ENCODE measurements at places on chromosomes 2 and 18.

DNA sequence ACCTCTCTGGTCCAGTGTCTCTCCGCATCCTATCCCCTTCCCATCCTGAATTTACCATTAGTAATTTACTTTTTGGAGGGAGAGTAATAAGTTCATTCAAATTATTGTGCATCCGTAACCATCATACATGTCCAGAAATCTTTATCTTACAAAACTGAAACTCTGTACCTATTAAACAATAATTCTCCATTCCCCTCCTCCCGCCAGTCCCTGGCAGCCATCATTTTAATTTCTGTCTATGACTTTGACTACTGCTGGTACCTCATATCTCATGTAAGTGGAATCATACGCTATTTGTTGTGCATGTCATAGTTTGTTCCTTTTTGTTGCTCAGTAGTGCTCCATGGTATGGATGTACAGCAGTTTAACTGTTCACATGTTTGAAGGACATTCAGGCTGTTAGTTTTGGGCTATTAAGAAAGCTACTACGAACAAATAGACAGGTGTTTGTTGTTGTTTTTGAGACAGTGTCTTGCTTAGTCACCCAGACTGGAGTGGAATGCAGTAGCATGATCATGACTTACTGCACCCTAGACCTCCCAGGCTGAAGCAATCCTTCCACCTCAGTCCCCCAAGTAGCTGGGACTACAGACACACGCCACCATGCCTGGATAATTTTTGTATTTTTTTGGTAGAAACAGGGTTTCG is 2.0 kb downstream of the LIMS1 start:
- DNase-seq, result no peak

GRCh38 chr2:172093416-172094293 is 8.3 kb downstream of the DLX1 start:
- no peak for DNase-seq

GRCh38 chr18:63078471-63078870 is 241.1 kb downstream of the BCL2 start:
- DNase-seq, result no peak

DNA sequence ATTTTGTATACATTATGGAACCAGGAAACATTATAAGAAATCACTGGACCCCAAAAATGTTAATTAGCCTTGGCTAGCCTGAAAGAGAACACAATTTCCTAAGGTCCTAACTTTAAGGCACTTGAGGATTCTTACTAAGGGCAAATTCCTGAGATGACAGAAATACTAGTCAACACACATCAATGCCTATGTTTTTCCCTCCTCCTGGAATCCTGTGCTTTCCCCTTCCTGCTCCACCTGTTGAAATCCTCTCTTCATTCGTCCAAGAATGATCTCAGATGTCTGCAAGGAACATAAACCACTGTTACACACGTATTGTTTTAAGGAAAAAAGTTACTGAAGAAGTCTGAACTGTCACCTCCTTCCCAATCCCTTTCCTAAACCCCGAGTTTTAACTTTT is 21.2 kb upstream of the DARS1 start:
- DNase-seq, result no peak

DNA sequence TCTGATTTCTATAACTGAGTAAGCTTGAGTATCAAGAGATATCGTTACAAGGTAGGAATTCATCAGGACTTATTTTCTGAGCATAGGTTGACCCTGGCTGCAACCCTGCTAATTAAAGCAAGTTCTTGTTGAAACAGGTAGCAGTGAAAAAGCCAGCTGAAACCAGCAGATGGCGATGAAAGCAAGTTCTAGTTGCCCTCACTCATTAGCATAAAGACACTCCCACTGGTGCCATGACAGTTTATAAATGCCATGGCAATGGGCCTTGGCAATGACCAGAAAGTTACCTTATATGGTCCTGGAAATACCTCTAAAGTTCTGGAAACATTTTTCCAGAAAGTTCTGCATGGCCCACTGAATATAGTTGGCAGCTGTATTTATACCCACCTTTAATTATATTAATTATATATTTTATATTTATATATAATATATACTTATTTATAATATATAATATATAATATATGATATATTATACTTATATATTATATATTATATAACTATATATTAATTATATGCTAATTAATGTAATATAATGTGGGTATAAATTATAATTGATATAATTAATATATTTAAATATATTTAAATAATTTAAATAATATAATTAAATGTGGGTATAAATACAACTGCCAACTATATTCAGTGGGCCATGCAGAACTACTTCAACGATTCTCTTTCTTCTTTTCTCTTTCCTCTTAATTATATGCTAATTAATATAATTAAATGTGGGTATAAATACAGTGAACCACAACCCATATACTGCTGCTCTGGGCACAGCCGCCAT is 188.0 kb downstream of the CDH7 start:
- DNase-seq, result no peak

DNA sequence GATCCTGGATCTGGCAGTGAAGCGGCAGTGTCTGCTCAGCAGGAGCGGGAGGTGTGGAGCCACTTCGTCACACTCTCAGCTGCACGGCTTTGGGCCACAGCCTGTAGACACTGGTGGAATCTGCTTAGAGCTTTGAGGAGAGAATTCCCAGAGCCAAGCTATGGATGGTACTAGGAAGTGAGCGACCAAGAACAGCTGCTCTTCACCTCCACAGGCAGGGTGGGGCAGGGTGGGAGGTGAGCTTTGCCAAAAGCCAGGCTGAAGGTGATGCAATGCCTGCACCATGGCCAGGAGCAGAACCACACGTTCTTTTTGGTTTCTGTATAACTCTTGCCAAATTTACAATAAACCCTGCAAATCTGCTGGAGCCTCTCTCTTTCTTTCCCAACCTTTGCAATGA is 226.1 kb downstream of the ANKRD30B start:
- no peak for DNase-seq

DNA sequence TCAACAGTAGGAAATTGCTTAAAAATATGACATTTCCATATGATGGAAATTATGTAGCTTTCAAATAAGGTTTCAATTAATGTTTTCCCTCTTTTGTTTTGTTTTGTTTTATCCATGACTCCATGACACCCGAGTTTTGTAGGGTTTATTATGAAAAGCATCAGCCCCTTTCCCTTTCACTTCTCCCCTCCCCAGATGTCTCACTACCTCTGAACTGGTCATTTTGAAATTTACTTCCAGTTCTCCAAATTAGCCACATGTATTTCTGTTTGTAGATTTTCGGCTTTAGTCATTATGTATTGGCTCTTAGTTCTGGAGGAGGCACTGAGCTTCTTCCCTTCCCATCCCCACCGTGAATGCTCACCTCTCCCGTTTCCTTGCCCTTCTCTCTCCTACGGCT is 18.6 kb upstream of the VPS4B start:
- no peak for DNase-seq

- DNase-seq, result no peak
Observed at GRCh38 chr2:24021122-24021998, 11.5 kb downstream of the MFSD2B start.

DNA sequence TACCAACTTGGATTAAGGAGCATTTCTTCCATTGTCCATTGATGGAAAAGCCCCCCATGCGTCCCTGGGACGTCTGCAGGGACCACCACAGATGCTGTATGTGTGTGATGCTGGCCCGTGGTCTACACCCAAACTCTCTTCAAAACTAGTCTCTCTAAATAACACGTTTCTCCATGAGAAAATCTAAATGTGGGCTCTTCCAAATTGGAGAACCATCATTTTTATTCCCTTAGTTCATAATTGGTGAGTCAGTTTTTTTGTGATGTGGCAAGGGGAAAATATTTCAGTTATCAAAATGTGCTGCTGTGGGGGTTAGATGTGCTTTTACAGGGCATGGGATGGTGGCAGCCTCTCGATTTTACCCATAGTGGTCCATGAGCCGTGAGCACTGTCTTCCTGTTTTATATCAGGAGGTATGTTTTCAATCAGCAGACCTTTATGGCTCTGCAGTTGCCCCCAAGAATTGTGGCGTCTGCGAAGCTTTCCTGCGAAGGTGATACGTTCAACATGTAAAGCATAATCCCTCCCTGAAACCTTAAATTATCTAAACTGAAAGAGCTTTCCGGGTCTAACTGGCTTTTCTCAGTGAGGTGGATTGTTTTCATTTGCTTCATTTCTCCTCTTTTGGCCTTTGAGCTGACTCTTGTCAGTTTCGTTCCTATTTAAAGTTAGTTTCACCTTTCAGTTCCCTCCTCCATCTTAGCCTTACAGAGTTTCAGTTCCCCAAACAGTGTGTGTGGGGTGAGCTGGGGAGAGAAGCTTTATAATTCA is 78.4 kb downstream of the SETBP1 start:
- no peak for DNase-seq

- DNase-seq, result no peak
Observed at GRCh38 chr2:70202236-70202806, 11.5 kb upstream of the C2orf42 start.

GRCh38 chr2:119308793-119309330 is 57.8 kb downstream of the C2orf76 start:
- no peak for DNase-seq

DNA sequence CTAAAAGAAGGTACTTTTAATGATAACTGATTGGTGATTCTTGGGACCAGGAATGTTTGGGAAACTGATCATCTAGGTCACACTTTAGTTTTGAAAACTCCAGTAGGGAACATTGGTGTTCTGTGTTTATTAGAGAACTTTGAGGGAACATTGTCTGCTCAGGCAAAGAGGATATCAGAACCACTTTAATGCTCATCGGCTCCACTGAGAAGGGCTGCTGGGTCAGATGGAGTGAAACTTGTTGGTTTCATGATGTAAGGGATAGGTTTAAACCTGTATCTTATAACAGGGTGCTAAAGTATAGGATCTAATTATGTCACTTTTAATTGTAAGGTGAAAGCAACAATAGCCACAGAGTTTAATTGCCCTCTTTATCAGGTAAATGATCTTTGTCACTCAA is 14.2 kb upstream of the POLI start:
- DNase-seq, result no peak

DNA sequence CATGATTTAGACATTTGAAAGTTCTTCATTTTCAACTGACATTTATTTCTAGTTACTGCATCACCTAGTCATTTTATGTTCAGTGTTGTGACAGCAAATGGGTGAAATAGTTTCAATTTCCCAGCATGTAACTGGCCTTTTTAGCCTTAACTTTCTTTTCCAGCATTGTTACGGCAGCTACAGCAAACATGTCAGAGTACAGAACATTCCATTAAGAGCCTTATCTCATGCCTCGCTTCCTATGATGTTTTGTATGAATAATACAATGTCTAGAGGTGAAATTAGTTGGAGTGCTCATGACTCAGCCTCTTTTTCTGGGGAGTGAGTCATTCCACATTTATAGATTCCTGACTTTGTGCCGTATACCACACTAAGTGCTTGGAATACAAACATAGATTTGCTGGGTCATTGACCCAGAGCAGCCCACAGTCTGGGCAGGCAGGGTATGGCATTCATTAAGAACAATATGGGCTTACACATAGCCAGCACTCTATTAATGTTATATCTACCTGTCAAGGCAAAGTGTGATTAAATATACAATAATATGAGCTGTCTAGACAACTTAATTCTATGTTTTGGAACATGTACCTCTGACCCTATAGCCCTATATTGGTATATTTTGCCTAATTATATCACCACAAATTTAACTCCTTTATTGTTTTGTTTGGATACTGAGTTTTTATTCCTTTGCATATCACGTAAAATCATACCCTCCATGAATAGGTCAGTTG is 72.2 kb downstream of the MAP2 start:
- peak; percentile 91 for DNase-seq
